ENCODE measurements at places on chromosomes 2 and 18.

DNA sequence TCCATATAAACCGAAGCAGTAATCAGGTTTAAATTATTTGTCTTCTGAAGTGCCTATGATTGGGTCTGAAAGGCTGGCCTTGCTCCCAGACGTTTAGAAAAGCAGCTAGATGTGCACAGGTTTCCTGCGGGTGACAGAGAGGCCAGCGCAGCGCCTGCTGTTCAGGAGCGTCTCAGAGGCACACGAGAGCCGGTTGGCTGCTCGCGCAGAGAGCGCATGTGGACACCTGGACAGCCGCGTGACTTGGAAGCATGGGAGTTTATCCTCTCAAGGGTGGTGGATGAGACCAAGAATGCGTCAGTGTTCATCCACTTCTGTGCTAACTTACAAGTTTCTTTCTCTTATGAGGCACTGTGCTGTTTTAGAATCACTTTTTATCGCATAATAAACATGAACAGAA is 303.7 kb downstream of the PTGR3 start:
- no peak for DNase-seq

DNA sequence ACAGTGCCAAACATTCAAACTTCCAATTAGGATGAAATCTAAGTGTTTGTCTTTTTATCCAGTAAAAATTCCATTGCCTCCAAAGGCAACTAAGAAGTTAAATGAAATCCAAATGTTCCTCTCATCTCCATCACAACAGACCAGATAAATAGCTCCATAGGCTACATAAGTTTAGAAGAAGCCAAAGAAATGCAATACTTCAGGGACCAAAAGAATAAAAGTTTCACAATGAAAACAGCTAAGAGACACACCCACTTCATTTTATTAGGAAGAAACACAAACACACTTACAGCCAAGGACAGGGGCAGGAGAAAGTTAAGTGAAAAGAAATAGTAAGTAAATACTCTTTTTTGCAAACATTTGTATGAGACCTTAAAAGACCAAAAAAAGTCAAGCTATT is 88.5 kb upstream of the CCDC150 start:
- no peak for DNase-seq

DNA sequence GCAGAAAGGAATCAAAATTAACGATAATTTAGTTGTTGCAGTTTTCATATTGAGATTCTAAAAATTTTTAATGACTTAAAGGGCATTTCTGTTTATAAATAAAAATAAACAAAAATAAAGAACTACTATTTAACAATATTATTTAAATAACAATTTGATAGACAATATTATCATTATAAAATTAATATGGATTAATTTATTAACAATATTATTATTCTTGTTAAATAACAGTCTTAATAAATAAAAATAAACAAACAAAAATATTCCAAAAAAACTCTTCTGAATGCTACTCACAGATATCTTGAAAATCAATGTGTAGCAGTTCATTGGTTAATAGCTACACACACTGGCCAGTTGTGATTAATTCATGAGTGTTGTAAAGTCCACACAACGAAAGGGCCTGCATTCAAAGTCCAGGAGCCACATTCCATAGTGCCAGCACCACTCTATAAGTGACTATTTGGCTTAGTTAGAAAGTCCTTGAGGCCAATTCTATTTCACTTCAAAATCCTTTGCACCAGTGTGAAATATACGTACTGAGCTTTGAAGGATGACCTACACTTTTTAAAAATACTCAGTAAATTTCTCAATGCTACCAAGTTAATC is 117.1 kb downstream of the ZNF521 start:
- no peak for DNase-seq

- no peak for DNase-seq
These were observed 117.0 kb downstream of the ZNF385B start for GRCh38 chr2:179744401-179744800.

DNA sequence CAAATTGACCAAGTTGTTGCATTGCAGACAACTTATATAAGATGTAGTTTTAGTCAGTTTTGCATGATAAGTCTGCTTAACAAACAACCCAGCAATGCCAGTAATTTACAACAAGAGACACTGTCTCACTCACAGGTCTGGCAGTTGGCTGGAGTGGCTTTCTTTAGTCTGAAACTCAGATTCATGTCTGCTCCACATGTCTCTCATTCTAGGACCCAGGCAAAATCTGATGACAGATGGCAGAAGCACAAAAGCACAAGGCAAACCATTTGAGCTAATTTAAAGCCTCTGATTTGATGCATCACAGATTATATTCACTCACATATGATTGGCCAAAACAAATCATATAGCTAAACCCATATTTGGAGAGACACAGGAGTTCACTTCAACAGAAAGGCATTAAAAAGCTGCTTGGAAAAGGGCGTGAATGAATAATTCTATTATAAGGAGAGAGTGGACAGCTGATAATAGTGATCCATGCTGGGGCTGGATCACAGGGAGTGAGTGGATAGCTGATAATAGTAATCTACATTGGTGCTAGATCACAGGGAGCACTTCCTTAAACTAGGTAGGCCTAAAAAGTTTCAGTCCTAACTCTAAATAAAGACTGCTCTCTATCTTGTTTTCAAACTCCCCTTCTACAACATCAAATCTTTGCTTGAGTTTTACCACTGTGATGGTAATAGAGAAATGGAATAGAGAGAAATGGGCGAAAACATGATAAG is 593.2 kb upstream of the ZNF804A start:
- no peak for DNase-seq

DNA sequence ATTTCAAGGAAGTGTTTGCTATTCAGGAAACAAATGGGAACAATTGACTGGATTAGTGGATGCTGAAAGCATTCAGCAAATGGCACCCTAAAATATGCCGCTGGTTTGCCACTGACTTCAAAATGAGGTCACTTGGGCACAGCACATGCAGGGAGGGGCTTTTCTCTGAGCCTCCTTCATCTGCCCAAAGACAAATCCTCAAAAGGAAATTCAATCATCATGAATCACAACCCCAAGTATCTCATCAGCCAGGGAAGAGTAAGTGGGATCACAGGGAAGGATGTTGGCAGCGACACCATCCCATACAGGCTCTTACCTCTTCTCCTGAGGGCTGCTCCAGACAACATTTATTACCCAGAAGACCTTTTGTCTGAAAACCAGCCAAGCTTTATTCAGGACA is 14.4 kb upstream of the SP140L start:
- DNase-seq = no peak

DNA sequence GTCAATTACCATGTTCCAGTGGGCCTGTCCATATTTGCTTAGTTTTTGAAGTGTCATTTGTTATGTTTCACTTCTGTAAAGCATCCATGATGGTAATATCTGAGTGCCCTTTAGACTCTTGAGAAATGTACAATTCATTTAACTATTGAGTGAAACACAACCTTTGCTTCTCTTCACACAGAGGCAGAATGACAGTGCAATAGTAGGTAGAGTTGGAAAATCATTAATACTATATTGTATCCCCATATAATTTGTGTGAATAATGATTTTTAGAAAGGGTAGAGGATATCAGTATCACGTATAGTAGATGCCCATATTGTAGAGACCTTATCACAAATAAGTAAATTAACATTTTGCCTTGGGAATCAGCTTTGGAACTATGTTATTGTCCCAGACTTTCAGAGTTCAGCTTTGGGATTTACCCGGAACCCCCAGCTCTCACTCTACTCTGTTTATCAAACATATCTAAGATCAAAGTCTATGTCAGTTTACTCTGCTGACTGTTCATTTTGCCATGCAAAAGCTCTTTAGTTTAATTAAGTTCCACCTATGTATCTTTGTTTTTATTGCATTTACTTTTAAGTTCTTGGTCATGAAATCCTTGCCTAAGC is 172.7 kb upstream of the NOL4 start:
- no peak for DNase-seq

All from activated T-helper 9 cell treated with anti-CD3 and anti-CD28 coated beads, Interleukin-2, amount 50 U/mL, for 16 hours (primary cell).